Effector memory CD4-positive, alpha-beta T cell (primary cell): ENCODE measurements at places on chromosomes 2 and 18.

DNA sequence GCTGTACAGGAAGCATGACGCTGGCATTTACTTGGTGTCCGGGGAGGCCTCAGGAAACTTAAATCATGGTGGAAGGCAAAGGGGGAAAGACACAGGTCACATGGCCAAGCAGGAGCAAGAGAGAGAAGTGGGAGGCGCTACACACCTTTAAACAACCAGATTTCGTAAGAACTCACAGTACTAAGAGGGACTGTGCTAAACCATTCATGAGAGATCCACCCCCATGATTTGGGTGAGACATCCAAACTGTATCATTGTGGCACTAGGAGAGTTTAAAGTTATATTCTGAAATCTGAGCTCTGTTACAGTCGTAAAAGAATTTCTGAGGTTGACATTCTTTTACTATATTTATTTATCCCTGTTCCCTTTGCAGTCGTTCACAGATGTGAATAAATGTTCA lies 116.6 kb downstream of the ICA1L start:
- H3K36me3 ChIP-seq = peaks cover 13% of the 10 kb centered on the region
- H3K27ac ChIP-seq = no peak overlapping the region
- DNase-seq = no peak
- no peaks in the 10 kb centered on the region for H3K27me3 ChIP-seq

DNA sequence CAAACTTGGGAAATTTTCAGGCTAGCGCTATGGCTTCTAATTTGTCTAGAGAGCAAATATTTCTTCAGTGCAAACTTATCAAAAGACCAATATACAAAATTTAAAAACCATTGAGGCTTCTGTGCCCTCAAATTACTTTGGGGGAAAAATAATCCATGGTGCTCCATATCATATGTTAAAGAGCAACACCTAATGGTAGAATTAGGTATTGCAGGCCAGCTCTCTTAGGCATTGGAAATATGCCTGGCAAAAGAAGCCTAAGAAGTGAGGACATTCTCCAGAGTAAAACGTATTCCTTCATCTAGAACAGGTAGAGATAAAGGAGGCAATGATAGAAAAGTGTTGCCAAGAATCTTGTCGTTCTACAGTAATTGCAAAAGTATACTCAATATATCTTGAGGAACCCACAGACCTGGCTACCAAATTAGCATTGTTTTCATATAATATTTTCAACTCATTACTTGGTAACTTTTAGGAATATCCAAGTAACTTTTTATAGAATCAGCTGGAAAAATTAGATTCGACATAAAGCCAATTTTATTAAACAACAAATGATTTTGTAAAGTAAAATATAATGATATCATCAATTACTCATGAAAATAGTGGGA lies 401.1 kb downstream of the BCL11A start:
- no peak overlapping the region for H3K4me3 ChIP-seq
- no peaks in the 10 kb centered on the region for H3K4me1 ChIP-seq
- DNase-seq = no peak
- H3K27ac ChIP-seq = no peak overlapping the region
- H3K36me3 ChIP-seq = no peaks in the 10 kb centered on the region

DNA sequence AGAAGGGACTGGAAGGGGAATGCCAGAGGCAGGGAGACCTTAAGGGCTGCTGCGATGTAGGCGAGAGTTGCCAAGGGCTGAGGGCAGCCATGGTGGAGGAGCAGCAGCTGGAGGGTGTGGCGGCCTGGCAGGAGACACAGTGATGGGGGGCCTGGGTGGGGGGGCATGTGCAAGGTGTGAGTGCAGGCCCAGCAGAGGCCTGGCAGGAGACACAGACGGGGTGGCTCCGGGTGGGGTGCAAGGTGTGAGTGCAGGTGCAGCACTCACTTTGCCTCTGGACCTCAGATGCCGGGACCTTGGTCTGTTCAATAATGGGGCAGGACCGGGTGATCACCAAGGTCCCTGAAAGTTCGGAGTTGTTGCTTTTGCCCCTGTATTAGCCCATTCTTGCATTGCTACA lies 76.2 kb upstream of the ODC1 start:
- no peaks in the 10 kb centered on the region for H3K27me3 ChIP-seq
- H3K36me3 ChIP-seq = no peaks in the 10 kb centered on the region
- no peak overlapping the region for H3K4me3 ChIP-seq
- H3K4me1 ChIP-seq = no peaks in the 10 kb centered on the region
- DNase-seq = no peak

- no peaks in the 10 kb centered on the region for H3K36me3 ChIP-seq
- H3K27me3 ChIP-seq = no peaks in the 10 kb centered on the region
- H3K27ac ChIP-seq = no peak overlapping the region
- DNase-seq = no peak
- H3K4me1 ChIP-seq = peaks cover 2% of the 10 kb centered on the region
These were observed 65.2 kb downstream of the RNF152 start for GRCh38 chr18:61827591-61827990.

DNA sequence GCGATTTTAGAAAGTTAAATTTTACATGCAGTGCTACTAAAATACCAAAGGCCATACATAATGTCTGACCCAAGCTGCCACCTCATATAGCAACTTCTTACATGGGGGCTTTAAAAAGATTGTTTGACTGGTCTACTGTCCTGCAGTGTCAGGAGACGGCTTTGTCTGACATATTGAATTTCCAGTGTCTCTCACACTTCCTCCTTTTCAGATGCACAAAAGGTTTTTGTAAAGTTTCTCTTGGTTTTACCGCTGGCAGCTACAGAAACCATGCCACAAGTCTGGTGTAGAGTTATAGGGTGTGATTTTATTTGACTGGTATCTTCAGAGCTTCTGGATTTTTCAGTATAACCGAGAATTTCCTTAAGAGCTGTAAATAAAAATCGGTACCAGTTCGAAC lies 1.1 kb upstream of the ASAP2 start:
- DNase-seq = no peak
- H3K27ac ChIP-seq = no peak overlapping the region
- peaks cover 18% of the 10 kb centered on the region for H3K27me3 ChIP-seq
- no peaks in the 10 kb centered on the region for H3K36me3 ChIP-seq
